ENCODE measurements at places on chromosomes 1 and 21.

GRCh38 chr1:8653878-8654277, 163.6 kb downstream of the RERE start:
- DNase-seq, result no peak

DNA sequence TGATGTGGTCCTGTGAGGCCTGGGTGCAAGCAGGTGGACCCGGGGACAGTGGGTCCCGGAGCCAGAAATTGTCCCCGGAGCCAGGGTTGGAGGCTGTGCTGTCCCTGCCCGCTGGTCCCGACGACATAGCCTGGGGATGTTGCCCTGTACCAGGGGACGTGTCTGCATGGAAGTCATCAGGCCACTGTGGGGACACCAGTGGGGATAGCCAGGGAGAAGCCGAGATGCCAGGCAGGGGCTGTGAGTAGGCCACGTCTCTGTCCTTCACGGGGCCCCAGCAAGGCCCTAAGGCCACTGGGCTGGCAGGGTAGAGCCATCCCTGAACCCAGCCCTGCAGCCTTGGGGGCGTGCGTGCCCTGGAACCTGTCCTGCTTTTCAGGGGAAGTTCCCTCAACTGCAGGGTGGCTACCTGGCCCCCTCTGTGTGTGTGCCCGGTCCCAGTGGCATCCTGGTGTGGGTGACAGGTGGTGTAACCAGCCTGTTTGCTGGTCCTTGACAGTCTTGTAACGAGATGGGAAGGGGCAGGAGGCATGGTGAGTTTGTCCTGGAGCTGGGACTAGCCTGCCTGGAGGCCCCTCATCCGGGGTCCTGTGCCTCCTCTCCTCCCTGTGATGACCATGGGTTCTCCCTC, 73.2 kb downstream of the OBSCN start:
- no peak for DNase-seq

GRCh38 chr1:43632135-43632670, 17.7 kb upstream of the KDM4A start:
- no peak for DNase-seq

- no peak for DNase-seq
Measured at GRCh38 chr1:94009304-94009703, 100.1 kb upstream of the GCLM start.

DNA sequence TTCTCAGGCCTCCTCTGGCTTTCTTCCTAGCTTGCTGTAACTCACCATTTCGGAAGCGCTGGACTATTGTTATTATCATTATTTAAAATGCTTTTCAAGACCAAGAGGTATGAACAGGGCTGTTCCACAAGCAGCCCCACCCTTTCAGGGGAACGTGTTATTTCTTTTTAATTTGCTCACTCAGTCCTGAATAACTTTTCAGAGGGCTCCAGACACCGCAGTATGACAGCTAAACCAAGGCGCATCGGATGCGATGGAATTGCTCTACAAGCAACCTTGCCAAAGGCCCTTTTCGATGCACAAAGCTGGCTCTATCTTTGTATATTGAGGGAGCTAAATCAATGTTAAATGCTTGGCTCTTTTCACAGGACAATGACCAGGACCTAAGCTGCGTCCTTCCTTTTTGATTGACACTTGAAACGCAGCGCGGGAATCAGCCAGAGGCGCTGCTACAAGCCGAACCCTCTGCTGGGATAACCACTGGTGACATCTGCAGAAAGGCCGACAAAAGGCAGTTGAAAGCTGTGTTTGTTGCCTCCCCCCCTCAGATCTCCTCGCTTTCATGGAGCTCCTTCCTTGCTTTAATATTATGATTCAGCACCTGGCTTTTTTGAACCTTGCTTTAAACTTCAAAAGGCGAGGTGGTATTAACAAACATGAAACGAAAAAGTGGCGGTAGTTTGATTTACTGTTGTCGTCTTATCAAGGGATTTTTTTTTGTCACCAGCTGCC, 204.7 kb upstream of the PROX1 start:
- DNase-seq, result no peak

DNA sequence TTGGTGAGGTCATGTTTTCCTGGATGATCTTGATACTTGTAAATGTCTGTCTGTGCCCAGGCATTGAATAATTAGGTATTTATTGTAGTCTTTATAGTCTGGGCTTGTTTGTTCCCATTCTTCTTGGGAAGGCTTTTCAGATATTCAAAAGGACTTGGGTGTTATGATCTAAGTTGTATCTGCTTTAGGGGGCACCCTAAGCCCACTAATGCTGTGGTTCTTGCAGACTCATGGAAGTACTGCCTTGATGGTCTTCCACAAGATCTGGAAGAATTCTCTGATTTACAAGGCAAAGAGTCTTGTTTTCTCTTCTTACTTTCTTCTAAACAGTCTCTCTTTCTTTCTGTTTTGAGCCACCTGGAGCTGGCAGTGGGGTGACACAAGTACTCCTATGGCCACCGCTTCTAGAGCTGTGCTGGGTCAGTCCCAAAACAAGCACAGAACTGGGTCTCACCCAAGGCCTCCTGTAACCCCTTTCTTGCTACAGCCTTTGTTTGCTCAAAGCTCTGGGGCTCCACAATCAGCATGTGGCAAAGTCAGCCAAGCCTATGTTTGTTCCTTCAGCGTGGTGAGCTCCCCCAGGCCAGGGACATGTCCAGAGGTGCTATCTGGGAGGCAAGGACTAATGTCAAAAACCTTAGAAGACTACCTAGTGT, 12.6 kb downstream of the VN1R5 start:
- DNase-seq, result no peak

- DNase-seq, result peak; percentile 21
Measured at GRCh38 chr1:88741413-88741812, 57.3 kb downstream of the PKN2 start.

Data from fibroblast of the conjunctiva (primary cell).